ENCODE measurements at places on chromosomes 3 and 15.
A peak's percentile ranks its signal among the peaks of the same experiment; 100 is the strongest.

GRCh38 chr15:31369727-31370126 lies 43.1 kb downstream of the KLF13 start:
- no peak for DNase-seq

DNA sequence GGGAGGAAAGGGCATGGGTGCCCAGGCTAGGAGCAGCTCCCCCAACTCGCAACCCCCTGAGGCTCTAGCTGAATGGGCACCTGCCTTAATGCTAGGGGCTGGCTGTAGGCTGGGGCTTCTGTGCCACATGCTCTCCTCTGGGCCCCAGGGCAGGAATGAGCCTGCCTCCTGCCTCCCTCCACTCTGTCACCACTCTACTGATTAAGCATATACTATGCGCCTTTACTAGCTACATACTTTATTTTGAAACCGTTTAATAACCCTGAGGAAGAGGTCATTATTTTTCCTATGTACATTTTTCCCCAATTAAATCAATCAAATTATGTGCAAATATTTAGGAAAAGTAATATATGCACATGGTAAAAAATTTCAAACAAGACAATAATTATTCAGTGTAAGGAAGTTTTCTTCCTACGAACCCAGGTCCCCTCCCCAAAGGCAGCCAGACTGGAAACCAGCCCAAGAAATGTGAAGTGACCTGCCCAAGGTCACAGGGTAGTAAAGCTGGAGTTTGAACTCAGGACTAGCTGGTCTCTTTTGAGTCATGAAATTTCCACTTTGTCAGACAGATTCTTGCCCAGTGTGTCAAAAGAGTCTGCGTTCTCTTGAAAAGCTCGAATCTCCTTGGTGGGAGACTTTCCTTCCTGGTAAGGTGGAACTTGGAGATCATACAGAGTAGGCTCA lies 122.5 kb downstream of the DNAJB8 start:
- DNase-seq = no peak

GRCh38 chr15:56639631-56640030 lies 93.7 kb downstream of the ZNF280D start:
- no peak for DNase-seq

- no peak for DNase-seq
These were observed 1225.9 kb upstream of the EPHA6 start for GRCh38 chr3:95588473-95588872.

DNA sequence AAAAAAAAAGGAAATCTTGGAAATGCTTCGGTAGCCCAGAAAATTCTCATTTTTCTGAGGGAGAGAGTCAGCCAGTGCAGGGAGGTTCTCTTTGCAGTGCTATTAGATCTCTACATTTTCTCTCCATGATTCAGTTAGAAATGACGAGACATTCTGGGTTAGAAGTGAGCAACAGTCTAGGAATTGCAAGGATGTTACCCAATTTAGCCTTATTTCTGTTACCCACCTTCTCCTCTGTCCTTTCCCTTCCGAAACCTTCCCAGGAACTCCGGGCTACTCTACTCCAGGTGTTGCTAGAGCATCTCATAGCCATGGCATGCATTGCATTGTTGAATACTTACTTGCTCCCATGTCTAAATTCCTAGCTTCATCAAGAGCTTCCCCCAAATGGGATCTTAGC lies 106.8 kb downstream of the EDEM1 start:
- DNase-seq = no peak

DNA sequence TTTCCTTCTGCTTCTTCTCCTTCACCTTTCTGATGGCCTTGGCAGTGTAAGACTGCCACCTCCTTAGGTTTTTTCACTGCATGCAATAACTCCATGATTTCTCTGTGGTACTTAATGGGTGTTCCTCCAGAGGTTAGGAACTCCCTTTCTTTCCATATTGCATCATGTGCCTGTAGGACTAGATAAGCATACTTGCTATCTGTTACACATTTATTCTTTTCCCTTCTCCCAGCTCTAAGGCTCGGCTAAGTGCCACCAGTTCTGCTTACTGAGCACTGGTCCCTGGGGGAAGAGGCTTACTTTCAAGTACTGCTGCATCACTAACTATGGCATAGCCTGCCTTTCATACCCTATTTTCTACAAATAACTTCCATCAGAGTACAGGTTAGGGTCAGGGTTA lies 351.8 kb downstream of the OTOL1 start:
- no peak for DNase-seq

- DNase-seq = no peak
These were observed 789 bp upstream of the SEC61A1 start for GRCh38 chr3:128051459-128051836.

DNA sequence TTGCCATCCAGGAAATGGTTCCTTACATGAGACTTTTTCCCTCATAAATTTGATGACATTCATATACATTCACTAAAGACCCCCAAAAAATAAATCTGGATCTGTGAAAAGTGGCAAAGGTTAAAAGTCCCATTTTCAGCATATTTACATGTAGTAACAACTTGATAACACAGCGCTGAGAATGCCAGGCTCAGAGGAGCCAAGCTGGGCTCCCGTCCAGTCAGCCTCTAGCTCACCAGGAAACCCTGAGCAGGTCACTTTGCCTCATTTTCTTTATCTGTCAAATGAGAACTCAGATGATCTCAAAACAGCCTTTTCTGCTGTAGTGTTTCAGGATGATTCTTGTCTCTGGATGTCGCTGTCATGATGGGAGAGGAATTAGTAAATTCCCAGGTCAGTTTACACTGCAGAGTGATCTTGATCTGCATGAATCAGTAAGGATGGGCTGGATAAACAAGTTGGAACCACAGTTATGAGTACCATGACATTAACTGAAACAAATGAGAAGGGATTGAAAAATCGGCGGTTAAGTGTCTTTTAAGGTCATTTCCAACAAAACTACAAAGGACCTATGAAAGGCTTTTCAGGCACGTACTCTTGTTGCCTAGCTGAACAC lies 82.8 kb downstream of the PPARG start:
- no peak for DNase-seq

GRCh38 chr3:144229953-144230352 lies 258.3 kb downstream of the DIPK2A start:
- no peak for DNase-seq

DNA sequence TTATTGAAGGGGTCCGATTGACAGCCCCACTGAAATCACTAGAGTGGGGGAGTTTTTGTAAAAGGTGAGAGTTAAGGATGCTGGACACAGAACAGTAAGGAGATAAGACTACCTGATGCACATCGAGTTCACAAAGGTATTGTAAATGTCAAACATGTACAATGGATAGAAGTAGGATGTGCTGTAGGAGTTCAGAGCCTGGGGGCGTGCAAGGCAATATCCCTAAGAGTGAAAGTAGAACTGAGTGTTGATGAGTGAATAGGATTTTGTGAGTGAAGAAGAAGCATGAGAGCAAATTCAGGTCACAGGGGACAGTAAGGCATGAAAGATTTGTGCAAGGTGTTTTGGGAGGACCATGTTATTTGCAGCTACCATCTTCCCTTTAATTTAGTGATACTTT lies 21.5 kb downstream of the DOCK3 start:
- no peak for DNase-seq

- DNase-seq = no peak
These were observed 288.2 kb downstream of the CLSTN2 start for GRCh38 chr3:140223197-140223596.

DNA sequence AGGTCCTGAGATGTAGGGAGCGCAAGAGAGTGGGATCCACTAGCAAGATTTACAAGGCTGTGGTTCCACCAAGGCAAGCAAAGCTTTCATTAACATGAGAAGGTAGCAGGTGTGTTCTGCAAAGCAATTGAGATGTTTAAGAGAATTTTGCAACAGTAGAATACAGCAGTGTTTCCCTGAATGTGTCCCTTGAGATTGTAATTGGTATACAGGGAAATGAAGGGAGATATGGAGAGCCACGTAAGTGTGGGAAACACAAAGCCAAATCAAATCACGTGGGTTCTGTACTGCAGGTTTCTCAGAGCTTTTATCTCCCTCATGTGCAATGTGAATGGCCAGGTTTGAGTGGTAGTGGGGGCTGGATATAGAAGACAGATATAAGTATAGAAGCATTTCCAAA lies 67.3 kb downstream of the ATG7 start:
- DNase-seq = no peak

DNA sequence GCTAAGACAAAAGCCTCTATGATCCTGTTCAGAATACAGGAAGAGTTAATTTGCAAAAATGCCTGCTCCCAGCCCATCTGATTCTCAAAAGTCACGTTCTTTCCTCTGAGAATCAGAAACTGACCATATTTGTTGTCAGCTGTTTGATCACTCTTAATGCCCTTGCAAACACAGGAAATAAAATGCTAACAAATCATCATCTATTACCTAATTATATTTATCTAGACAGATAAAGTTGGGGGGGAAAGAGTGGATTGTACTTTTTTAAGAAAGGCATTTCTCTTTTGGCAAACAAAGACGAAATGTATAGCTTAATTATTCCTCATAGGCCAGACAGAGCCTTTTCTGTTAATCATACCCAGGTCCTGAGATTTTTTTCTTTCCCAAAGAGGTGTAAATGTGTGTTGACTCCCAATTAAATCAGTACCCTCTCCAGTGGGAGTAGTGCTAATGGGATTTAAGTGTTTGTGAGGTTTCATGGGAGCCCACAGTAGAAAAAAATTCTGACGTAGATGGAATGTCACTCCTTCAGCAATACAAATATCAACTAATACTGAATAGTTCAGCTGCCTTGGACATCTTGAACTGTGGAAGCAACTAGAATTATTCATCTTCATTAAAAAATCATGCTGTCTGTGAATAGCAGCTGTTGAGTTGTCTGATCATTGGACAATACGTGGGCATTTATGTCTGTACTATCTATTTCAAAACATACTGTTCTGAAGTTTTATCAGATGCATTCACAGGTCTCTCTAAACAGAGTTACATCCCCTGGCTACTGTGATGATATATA lies 22.5 kb upstream of the BNIP2 start:
- DNase-seq = no peak

DNA sequence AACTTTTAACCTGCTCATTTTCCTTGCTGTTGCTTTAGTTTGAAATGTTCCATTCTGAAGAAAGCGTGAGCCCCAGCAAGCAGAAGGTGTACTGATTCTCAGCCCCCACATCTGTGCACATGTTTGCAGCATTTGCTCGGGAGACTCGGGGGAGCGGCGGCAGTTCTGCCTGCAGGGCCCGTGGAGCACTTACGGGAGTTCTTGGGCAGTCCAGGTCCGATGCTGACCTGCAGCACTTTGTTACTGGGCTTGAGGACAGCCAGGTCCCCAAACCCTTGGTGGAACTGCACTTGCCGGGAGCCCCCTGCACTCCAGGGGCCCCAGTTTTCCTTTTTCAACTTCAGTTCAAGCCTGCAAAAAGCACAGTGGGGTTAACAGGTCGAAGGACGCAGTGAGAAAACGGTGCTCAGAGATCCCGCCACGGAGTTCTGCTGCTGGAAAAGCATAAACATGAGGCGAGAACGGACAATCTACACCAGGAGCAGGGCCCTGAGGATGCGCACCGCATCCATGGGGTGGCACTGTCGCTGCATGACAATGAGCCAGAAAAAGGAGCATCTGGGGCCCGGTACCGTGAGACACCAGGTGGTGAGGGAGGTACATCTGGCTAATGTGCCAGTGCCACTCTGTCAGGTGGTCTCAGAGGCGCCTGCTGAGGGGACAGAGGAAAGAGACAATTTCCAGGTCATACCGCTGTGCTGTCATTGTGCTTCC lies 45.6 kb upstream of the LDHAL6B start:
- DNase-seq = no peak

GRCh38 chr3:14497321-14497720 lies 42.8 kb downstream of the GRIP2 start:
- DNase-seq = no peak

DNA sequence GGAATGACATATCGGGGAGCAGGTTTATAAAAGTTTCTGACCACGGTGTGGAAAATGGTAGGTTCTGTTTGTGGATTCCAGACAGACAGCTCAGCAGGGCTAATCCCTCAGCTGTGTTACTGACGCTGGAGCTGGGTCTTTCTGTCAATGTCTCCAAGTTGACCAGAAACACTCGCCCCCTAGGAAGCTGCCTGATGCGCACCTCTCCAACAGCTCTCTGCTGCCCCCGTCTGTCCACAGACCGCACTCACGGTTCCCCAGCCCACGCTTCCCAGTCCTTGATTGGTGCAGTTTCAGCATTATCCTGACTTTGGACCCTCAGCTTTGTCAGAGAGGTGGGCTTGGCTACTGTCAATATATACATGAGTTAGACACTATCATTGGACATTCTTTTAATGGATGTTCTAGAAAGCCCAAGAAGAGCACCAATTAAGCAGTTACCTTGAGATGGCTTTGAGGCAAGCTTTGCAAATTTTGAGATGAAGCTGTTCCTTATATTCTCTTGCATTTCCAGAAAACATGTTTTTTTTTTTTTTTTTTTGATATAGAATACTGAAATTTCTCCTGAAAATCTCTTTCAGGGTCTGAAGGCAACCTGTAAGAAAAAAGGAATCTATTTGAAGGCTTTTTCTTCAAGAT lies 98.9 kb upstream of the TBC1D5 start:
- peak; percentile 26 for DNase-seq

DNA sequence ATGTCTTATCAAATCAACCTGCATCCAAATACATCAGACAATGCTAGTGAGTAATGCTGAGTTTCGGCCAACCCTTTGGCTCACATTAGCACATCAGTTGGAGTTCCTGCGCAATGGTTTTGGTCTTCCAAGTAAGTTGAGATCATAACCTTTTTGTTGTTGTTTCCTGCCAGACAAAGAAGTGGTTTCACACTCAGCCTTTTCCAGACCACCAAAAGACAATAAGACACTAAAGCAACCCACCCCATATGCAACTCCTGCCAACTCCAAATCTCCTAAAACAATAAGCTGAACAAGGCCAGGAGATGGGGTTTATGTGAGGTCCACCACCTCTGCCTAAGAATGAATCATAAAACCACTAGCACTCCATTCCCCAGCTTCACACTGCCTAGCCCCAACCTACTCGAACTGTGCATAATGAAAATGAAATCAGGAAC lies 177.0 kb downstream of the ERC2 start:
- DNase-seq = no peak
